BJ (cell line): ENCODE measurements at places on chromosomes 2 and 18.

DNA sequence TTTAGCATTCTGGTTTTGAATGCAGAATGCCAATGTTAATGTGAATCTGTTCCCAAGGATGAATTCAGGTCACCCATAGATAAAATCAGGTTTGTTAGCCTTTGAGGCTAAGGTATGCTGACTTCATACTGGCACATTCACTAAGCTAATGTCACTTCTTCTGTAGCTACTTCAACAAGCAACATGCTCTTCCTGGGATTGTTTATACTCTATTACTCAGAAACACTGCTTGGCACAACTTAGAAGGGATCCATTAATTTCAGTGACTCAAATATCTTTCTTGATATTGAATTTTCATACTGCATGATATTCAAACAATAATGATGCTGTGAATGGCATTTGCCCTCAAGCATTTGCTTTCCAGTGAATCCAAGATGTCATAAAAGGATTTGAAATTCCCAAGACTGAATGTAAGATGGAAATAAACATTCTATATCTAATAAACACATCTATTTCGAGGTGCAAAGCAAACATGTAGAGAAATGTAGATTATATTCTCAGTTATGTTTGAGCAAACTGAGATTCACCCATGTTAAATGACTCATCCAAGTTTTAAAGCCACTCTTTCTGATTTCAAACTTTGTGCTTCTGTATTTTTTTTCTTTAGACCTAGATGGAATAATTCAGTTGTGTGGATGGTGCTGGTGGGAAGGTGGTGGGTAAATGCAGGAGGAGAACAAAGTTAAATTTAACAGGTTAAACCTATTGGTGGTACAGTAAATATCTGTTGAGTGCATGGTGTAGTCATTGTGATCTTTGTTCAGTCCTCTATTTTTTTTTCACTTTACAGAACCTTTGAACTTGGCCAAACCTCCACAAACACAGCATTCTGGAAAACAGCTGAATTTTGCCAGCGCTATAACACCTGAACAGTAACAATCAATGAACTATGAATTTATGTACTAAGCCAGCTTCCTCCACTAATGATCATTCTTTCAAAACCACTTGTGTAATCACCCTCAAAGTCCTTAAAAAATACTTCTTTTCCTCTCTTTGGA lies 162.1 kb upstream of the XIRP2 start:
- no peak for DNase-seq

DNA sequence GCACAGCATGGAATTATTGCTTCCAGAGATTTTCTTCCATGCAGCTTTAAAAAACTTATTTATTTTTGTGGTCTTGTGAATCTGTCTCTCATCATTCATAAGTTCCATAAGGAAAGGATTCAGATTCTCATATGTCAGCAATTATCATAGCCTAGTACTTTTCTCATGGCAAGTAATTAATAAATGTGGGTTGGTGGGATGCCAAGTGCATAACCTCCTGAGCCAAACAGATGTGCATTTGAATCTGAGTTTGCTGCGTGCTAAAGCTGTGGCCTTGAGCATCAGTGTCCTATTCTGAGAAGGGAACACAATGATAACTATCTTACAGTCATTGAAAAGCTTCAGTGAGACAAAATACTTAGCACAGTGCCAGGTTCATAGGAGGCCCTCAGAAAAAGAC lies 331.9 kb downstream of the PDE11A start:
- DNase-seq: peak; percentile 20

DNA sequence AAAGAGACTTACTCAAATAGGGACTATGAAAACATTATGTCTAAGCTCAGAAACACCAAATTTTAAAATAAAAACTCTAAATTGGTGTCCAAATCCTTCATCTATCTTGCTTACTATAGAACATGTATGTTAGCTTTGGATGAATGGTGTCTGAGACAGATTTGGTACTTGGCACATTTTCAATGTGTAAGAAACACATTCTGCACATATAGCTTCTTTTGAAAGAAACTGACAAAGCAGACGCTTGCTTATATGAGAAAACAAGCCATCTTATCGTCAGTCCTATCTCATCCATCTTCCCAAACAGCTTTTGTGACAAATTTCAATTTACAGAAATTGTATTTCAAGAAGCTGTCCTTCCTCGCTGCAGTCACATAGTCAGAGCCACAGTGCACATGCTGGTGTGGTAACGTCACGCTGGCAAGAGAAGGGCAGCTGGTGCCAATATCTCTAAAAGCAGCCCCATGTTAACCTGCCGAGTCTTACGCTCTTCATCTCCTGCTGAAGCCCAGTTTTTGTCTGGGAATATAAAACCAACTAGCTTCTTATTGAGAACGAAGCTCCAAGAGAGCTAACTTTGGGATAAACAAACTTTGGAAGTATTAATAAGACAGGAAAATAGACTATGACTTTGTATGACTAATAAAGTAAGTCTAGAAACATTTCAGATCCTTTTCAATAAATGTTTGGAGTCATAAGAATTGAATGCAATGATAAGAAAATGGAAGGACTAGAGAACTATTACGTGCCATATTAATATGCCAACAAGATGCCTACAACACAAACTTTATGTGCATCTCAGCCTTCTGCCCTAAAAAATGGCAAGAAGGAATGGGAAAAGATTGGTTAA lies 74.9 kb upstream of the TFCP2L1 start:
- DNase-seq: no peak

DNA sequence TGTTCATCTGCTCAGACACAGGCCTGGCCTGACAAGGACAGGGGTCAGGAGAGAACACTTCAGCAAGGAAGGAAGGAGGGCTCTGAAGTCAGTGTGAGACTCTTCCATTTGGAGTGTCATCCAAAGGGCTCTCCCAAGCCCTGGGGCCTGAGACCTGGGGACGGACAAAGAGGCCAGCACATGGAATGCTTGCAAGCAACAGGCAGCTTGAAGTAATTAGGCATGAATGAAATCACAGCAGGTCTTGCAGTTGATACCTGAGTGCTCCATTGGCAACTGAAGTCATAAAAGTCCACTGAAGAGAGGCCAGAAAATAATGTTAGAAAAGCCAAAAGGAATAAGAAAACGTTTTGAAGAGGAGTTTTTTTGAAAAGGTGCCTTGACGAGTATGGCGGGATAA lies 231.7 kb downstream of the VAPA start:
- no peak for DNase-seq

DNA sequence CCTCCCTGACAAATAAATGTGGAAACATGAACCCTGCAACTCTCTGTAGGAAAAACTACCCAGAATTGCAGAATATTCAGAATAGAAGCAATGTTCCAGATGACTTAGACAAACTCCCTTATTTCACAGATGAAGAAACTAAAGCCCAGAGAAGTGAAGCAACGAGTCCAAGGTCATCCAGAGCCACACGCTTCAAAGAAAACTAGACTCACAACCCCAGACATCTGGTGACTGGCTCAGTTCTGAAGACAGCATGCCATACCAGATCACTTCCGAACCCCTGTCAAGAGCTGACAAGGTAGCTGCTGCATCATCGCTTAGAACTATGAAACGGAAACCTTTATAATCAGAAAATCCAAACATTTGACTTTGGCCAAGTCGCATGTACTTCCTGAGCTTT lies 101.3 kb downstream of the PID1 start:
- DNase-seq: no peak

- DNase-seq: no peak
These were observed 25.1 kb downstream of the SPDYA start for GRCh38 chr2:28835781-28836180.

- DNase-seq: no peak
These were observed 138.1 kb downstream of the WDR7 start for GRCh38 chr18:56789004-56789888.

GRCh38 chr2:70657246-70657645 lies 103.6 kb upstream of the TGFA start:
- no peak for DNase-seq

GRCh38 chr18:1177232-1177631 lies 272.6 kb downstream of the ADCYAP1 start:
- no peak for DNase-seq

DNA sequence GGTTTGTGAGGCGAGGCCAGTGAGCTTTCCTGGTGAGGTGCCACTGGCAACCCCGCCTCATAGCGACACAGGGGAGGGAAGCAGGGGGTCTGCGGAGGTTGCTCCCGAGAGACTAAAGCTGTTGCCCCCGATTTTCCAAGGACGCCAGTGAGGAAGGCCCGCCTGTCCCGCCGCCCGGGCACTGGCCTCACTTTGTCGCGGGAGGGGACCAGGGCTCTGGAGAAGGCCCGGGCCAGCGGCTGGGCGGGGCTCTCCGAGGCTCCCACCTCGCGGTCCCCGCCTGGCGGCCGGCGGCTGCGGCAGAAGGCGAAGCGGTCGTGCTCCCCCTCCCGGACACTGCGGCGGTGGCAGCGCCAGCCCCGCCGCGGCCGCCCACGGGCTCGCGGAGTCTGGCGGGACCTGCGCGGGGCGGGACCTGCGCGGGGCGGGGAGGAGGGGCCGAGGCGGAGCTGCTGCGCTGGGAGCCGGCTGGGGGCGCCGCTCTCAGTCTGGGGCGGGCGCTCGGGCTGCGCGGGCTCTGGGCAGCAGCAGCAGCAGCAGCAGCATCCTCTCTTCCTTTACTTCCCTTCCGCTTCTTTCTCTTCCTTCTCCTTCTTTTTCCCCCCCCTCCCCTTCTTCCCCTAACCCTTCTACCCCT lies at the start of gene MAP2:
TSS of gene MAP2 (plus strand) at position 486 of the 637 bp plus-strand sequence. CDS start 229,124 bp downstream, outside the sequence.
- peak; percentile 23 for DNase-seq

DNA sequence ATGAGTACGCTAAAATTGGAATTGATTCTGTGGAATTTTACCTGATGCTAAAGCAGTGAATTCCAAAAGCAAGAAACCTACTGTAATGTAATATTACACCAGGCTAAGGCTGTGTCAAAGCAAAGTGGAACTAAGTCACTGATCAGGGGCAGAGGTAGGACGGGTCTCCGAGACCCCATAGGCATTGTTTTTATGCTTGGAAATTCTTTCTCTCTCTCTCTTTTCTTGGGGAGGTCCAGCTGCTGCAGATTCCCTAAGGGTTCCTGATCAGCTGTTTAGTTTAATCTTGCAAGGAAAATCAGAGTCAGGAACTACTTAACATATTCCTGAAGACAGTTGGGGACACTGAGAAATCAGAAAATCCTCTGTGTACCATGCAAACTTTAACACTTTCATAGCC lies 220.2 kb downstream of the SRBD1 start:
- DNase-seq: no peak

GRCh38 chr18:25795213-25795612 lies 295.2 kb downstream of the SS18 start:
- DNase-seq: no peak

- no peak for DNase-seq
These were observed 17.8 kb upstream of the TMEM131 start for GRCh38 chr2:98013407-98014042.

- DNase-seq: no peak
These were observed 19.6 kb upstream of the INO80D start for GRCh38 chr2:206105541-206105940.

GRCh38 chr2:21910832-21911507 lies 787.2 kb downstream of the TDRD15 start:
- DNase-seq: no peak

DNA sequence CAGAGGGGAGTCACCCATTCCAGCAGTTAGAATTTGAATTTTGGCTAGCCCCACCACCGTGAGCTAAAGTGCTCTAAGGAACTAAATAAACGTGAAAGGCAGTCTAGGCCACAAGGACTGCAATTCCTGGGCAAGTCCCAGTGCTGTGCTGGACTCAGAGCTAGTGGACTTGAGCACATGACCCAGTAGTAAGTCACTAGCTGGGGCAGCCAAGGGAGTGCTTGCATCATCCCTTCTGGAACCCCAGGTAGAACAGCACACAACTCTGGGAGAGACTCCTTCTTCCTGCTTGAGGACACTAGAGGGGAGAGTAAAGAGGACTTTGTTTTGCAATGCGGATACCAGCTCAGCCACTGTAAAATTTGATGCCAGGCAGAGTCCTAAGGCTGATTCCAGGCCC lies 672.2 kb downstream of the CPS1 start:
- no peak for DNase-seq

DNA sequence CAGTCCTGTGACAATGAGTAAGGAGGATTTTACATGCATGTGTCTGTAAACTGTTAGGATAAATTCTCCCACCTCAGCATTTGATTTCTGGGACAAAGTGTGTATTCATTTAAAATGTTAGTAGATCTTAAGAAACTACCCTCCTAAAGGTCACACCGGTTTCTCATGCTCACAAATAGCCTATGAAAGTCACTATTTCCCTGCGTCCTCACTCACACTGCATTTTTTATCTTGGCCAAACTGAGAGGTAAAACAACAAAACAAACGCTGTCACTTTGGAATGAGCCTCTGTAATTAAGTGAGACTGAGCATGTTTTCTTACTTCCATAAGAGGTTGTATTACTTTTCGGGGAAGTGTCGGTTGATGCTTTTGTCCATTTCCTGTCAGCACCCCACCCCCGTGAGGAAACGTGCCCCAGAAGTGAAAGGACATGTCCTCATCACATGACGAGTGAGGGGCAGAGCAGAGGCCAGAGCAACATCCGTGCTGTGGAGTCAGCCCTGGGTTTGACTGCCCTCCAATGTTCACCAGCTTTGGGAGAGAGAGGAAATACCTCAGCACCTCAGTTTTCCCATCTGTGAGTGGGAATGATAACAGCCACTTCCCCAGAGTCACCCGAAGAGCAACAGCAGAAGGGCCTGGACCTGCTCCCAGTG lies 3.1 kb downstream of the GYPC start:
- DNase-seq: no peak

- DNase-seq: no peak
These were observed 3.3 kb upstream of the CCBE1 start for GRCh38 chr18:59700535-59700967.

DNA sequence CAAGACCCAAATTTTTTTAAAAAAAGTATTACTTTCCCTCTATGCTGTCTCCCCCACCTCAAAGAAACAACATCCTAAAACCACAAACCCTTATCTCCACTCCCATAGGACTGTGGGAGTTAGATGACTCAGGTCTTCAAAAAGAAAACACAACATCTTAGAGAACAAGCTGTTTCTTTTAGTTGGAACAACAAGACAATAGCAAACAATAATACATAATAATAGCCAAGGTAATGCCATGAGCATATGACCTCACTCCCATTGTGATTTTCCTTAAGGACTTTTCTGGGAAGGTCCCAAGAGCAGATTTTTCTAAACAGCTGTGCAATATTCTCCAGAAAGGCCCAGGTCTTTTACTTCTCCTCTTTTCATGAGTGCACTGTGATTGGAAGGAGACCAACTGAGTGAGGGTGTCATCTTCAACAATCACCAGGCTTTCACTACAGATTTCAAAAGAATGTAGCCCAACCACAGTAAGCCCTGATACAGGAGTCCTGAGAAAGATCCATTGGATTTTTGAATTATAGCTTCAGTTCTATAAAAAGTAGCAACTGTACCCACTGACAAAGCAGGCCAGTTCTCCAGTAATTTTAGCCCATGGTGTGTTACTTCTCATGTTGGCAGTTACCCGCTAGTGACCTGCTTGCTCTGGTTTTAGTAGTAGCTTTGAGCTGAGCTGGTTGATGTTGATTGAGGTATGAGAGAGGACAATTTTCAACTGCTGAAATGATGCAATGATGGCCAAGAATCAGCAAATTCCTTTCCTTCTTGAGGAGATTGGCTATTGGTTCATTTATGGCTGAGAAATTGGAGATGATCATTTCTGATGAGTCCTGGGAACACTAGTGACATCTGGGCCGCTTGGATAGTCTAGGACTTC lies 144.5 kb upstream of the TCF4 start:
- DNase-seq: no peak

GRCh38 chr18:74512321-74513053 lies 16.3 kb downstream of the CNDP2 start:
- no peak for DNase-seq
